Activated T-helper 1 cell treated with Interleukin-2 at 50 U/mL for 16 hours (primary cell): ENCODE measurements at places on chromosomes 5 and 9.

DNA sequence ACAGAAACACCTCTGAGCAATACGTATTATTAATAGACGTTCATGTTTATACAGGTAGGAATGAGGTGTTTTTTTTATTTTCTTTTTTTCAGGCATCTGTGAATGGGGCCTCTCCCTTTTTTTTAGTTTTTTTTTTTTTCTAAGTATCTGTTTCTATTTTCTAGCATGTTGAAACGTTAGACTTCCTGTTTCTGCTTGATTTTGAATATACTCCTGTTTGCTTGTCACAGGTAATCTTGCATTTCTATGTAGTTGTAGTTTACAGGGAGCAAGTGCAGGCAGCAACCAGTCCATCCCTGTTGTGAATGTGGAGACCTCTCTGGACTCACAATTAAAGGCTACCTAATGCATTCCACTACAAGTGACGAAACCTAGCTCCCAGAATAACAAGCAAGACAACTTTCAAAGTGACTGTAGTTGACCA lies 22.8 kb upstream of the TNFAIP8 start:
- DNase-seq: no peak

DNA sequence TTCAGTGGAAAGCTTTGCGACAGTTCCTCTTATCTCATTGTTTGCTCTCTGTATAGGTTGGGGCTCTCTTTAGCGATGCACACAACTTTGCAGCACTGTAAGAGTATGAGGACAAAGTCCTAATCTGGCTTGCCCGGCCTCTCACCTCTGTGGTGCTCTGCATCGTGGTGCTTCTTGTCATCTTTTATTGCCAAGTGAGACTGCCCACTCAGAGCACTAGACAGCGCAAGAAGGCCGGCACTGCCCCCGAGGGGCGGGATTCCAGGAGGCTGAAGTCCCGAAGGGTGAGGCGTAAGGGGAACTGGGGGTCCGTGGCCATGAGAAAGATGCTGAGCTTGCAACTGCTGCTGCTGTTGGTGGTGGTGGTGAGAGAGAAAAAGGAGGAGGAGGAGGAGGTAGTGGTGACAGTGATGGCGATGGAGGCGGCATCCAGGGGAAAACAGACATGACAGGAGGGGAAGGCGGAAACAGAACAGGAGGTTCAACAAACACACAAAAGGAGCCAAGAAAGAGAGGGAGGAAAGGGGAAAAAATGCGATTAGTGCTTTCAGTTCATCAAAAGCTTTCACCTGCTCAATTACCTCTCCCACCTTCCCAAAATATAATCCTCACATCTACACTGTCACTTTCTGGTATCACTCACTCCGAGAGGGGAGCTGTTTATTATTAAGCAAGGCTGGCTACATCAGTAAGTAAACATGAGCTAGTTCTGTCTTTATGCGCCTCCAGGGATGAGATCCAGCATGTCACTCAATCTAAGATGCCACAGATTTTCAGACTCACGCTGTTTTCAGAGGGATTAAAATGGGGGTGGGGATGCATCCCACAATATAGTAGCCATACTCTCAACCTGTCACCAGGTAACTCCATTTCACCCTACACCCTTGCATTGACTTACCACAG lies 55.1 kb downstream of the TLE1 start:
- DNase-seq: no peak

- DNase-seq: no peak
Measured at GRCh38 chr9:135134268-135135022, 47.0 kb downstream of the OLFM1 start.

DNA sequence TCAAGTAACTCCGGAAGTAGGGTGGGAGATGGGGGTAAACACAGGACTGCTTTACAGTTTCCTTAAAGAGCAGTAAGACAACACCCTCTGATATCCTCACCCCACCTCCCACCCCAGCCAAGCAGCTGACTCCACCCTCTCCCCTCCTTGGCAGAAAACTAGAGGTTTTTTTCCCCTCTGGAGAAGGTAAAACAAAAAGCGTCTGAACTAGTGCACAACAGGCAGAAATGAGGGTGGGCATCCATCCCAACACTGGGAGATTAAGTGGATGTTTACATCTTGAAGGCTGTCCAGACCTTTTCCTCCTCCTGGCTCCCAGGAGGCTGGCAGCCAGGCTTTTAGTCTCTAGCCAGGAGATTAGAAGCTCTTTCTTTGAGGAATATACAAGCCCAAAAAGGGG lies 13.9 kb upstream of the CTNNAL1 start:
- no peak for DNase-seq

- DNase-seq: no peak
Measured at GRCh38 chr5:170423692-170424091, 34.5 kb upstream of the KCNMB1 start.

GRCh38 chr5:165665735-165666400 lies 2160.4 kb downstream of the MAT2B start:
- DNase-seq: no peak

DNA sequence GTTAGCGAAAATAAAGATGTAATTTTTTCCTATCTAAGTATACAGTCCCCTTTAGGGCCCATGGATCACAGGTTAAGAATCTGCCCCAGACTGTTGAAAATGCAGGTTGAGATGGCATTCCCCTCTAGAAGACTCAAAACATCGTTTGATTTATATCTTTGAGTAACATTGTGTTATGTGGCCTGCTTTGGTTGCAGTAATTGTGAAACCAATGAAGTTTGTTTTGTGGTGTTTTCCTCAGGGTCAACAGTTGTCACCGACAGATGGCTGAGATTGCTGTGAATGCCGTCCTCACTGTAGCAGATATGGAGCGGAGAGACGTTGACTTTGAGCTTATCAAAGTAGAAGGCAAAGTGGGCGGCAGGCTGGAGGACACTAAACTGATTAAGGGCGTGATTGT lies 7.8 kb downstream of the CCT5 start:
- DNase-seq: no peak

GRCh38 chr5:180792287-180792964 lies 10.2 kb downstream of the MGAT1 start:
- DNase-seq: no peak

DNA sequence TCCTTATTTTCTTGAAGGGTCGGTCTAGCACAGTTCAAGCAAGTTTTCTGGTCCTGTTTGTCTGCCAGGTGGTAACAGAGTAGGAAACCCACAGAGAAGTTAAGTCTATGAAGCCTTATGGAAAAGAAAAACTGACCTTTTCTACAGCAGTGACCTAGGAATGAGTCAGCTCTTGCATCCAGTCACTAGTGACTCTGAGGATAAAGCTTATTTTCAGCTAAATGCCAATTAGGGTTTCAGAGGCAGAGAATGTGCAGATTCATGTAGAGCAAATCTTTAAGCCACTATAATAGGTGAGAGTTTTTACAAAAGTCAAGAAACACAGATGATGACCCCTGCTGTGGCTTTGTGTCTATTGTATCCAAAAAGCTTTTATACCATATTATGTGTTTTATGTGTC lies 100.7 kb downstream of the CWC27 start:
- no peak for DNase-seq
